Naive B cell (primary cell): ENCODE measurements at places on chromosomes 2 and 18. TPM values are rescaled to one million over a fixed set of nuclear protein-coding genes. Genes with fewer than 3 reads are reported as not detected.
A peak's percentile ranks its signal among the peaks of the same experiment; 100 is the strongest.

DNA sequence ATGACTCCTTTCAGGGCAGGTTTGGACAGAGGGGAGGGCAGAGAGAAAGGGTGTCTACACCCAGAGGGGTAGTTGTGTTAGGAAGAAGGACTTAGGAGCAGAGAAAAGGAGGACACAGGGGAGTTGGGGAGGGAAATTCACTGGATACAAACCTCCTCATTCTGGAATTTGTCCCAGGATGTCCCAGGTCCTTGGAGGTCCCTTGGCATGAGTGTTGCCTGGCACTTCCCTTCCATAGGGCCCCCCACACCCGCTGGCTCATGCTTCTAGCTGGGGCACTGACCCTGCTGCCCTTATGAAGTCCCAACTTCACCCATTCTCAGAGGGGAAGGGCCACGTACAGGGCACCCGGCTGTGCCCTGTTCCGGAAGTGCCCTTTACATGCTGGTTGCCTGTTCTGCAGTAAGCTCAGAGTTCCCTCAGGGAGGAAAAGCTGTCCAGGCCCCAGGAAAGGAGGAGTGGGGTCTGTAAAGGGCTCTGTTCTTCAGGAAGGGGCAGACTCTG, 93.6 kb upstream of the SMAD2 start:
- no peaks in the 10 kb centered on the region for H3K36me3 ChIP-seq
- H3K4me3 ChIP-seq: no peak overlapping the region
- H3K4me1 ChIP-seq: peaks cover 4% of the 10 kb centered on the region

DNA sequence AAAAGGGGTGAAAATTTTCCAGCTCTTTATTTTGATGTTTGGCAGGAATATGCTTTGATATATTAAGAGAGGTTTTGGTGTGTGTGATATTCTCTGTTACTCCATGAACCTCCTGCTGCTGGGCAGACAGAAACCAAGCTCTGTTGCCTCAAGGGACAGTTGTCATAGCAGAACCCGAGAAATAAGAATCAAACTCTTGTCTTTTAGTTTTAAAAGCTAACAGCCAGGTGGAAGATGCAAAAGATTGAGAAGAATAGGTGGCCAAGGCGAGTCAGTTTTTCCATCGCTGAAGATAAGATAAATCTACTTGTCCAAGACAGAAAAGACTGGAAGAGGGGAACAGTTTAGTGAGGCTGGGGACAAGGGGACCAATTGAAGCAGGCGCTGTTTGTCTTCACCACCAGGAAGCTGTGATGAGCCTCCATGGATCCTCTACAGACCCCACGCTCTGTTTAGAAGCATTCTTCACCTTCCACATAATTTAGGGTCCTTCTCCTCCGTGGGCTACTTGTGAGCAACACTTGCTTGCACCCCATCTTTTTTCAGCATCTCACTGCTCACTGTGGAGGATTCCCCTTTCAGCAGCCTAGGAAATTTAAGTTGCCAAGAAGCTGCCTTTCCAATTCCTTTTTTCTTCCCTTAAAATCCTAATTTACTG, 23.9 kb downstream of the PMAIP1 start:
- H3K4me3 ChIP-seq: no peak overlapping the region
- DNase-seq: no peak
- peaks cover 4% of the 10 kb centered on the region for H3K36me3 ChIP-seq
- peaks cover 15% of the 10 kb centered on the region for H3K4me1 ChIP-seq
- no peaks in the 10 kb centered on the region for H3K27me3 ChIP-seq

DNA sequence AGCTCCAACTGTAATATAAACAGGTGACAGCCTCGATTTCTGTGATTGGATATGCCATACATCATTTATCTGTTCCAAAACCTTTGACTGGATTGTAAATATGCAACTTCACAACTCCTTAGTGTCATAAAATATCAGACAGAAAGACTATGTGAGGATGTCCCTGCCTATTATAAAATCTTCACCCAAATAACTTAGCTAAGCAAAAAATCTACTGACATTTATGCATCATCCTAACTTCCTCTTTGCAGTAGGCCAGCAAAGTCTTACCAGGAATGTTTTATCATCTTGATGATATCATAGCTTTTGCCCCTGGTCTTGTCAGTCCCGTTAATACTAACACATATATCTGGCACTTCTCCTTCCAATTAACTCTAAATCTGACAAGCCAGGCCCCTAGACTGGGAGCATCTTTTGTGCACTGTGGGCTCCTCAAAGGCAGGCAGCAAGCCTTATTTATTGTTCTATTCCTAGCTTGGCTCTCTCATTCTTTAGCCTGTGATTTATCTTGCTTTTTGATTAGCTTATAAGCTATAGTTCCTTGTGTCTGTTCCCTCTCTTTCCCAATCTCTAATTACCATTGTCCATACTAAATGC, 356.5 kb upstream of the HNMT start:
- H3K4me1 ChIP-seq: no peaks in the 10 kb centered on the region
- H3K27ac ChIP-seq: no peak overlapping the region
- no peak for DNase-seq
- no peak overlapping the region for H3K4me3 ChIP-seq

- no peak overlapping the region for H3K27ac ChIP-seq
- H3K4me1 ChIP-seq: no peaks in the 10 kb centered on the region
- H3K4me3 ChIP-seq: no peak overlapping the region
- no peak for DNase-seq
- no peaks in the 10 kb centered on the region for H3K36me3 ChIP-seq
Measured at GRCh38 chr18:42165922-42166513, 211.0 kb downstream of the PIK3C3 start.

- H3K4me3 ChIP-seq: no peak overlapping the region
- no peaks in the 10 kb centered on the region for H3K4me1 ChIP-seq
- peaks cover 48% of the 10 kb centered on the region for H3K27me3 ChIP-seq
- no peaks in the 10 kb centered on the region for H3K36me3 ChIP-seq
- no peak overlapping the region for H3K27ac ChIP-seq
Measured at GRCh38 chr18:80196528-80197320, 50.6 kb downstream of the PARD6G start.

- peak overlapping the region; percentile 61 for H3K27ac ChIP-seq
- peaks cover 29% of the 10 kb centered on the region for H3K4me1 ChIP-seq
- peak overlapping the region; percentile 90 for H3K4me3 ChIP-seq
- H3K27me3 ChIP-seq: no peaks in the 10 kb centered on the region
- no peak for DNase-seq
Measured at GRCh38 chr18:46917803-46918600, 600 bp downstream of the KATNAL2 start.

DNA sequence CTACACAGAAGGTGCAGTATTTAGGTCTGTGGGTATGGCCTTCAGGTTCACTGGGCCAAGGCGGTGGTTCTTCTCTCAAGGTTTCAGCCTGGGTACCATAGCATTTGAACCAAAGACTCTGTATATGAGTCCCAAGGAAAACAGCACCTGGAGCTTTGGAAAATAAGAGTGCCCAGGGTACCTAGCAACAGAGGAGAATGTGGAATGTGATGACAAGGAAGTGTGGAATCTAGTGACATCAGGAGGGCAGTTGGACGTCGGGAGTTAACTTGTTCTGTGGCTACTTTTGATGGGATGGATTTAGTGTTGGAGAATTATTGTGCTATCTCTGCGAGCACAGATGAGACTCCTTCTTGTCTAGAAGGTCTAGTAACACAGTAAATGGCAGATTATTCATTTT, 201.2 kb downstream of the NOL4 start:
- no peak overlapping the region for H3K27ac ChIP-seq
- H3K4me1 ChIP-seq: no peaks in the 10 kb centered on the region
- H3K27me3 ChIP-seq: no peaks in the 10 kb centered on the region
- DNase-seq: no peak
- no peaks in the 10 kb centered on the region for H3K36me3 ChIP-seq

GRCh38 chr2:68185541-68186164, 28.0 kb downstream of the PNO1 start:
- peaks cover 25% of the 10 kb centered on the region for H3K4me1 ChIP-seq
- peaks cover 30% of the 10 kb centered on the region for H3K36me3 ChIP-seq
- peak; percentile 61 for DNase-seq
- H3K27me3 ChIP-seq: no peaks in the 10 kb centered on the region

DNA sequence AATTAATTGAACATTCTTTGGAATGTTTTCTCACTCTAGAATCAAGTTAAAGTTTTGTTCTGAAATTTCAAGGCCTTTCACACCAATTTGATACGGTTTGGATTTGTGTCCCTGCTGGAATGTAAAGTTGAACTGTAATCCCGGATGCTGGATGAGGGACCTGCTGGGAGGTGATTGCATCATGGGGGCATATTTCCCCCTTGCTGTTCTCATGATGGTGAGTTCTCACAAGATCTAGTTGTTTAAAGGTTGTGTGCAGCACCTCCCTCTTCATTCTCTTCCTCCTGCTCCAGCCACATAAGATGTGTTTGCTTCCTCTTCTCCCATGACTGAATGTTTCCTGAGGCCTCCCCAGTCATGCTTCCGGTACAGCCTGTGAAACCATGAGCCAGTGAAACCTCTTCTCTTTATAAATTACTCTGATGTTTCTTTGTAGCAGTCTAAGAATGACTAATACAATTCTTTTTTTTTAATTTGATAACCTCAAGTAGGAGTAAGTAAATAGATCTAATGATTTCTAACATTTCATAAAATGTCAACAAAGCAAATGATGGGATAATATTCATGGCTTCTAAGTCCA, 144.2 kb upstream of the CDH7 start:
- H3K27me3 ChIP-seq: no peaks in the 10 kb centered on the region
- H3K4me1 ChIP-seq: no peaks in the 10 kb centered on the region
- no peak for DNase-seq
- H3K4me3 ChIP-seq: no peak overlapping the region
- H3K36me3 ChIP-seq: no peaks in the 10 kb centered on the region

GRCh38 chr2:101474731-101475384, at the start of gene RFX8:
Gene RFX8 (minus strand): TSS chr2:101475112. CDS start chr2:101466848, 8,264 bp downstream.
- H3K27me3 ChIP-seq: peaks cover 34% of the 10 kb centered on the region
- peaks cover 3% of the 10 kb centered on the region for H3K4me1 ChIP-seq
- H3K36me3 ChIP-seq: no peaks in the 10 kb centered on the region
- peak; percentile 7 for DNase-seq
- peak within 1 kb of the TSS; percentile 80 for H3K4me3 ChIP-seq

DNA sequence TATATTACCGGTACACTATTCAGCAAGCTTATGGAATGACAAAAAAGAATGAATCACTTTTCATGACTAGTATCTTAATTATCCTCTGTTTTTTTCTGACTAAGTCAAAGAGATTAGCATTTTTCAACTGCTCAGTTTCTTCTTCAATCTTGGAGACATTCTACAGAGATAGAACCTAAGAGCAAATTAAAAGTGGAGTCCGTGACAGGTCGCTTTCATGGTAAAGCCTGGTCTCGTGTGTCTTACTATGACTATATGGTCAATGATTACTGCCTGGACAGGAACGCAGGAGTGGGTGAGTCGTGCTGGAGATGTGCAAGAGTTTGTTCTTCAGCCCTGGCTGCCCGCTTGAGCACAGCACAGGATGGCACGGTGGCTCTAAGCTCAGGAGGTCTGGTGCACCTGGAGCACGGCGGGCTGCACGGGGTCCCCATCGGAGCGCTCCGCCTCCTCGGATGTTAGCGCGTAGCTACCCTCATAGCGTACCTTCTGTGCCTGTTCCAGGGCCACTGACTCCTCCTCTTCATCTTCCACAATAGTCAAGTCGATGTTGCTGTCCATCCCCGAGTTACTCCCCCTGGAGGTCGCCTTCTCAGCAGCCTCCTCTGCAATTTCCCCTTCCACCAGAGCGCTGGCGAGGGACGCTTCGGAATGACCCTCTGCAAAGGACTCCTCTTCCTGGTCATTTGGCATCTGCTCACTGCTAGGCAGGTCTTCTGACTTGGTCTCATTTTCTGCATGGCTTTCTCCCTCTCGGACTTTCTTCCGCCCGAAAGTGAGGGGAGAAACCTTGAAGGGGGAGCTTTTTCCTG, 11.1 kb downstream of the CAVIN2 start:
- no peaks in the 10 kb centered on the region for H3K4me1 ChIP-seq
- H3K36me3 ChIP-seq: no peaks in the 10 kb centered on the region
- H3K4me3 ChIP-seq: no peak overlapping the region
- H3K27ac ChIP-seq: no peak overlapping the region
- no peak for DNase-seq
- H3K27me3 ChIP-seq: no peaks in the 10 kb centered on the region

GRCh38 chr2:181185421-181185820, 205.0 kb downstream of the UBE2E3 start:
- H3K4me1 ChIP-seq: peaks cover 20% of the 10 kb centered on the region
- H3K27me3 ChIP-seq: no peaks in the 10 kb centered on the region
- no peaks in the 10 kb centered on the region for H3K36me3 ChIP-seq

DNA sequence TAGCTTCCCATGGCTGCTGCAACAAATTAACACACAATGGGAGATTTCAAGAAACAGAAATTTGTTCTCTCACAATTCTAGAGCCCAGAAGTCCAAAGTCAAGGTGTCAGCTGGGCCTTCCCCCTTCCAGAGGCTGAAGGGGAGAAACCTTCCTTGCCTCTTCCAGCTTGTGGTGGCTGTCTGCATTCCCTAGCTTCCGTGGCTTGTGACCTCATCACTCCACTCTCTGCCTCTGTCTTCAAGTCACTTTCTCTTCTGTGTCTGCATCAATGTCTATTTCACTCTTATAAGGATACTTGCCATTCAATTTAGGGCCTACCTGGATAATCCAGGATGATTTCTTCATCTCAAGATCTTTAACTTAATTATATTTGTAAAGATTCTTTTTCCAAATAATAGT, 16.8 kb upstream of the SRBD1 start:
- H3K27me3 ChIP-seq: peaks cover 16% of the 10 kb centered on the region
- H3K4me1 ChIP-seq: no peaks in the 10 kb centered on the region
- no peak overlapping the region for H3K4me3 ChIP-seq
- peaks cover 4% of the 10 kb centered on the region for H3K36me3 ChIP-seq
- no peak overlapping the region for H3K27ac ChIP-seq

DNA sequence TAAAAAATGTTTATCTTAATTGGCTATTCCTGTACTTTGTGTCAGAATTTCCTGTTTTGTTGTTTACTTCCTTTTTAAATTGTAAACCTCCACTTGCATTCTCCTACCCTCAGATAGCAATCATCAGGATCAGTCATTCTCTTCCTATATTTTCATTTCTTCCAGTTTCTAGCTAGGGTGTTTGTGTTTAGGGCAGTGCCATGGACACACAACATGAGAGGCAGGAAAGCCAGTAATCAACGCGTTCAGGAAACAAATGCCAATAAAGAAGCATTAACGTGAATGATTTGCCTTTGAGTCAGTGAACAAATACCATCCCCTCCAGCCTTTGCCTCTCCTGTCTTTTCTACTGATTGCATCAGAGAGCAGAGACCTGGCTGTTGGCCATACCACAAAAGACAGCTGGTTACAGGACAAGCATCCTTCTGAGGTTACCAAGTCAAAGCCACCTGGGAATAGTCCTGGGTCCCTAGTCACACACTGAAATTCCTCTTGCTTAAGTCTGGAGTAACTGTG, 56.7 kb upstream of the FHL2 start:
- H3K4me1 ChIP-seq: no peaks in the 10 kb centered on the region
- no peaks in the 10 kb centered on the region for H3K36me3 ChIP-seq
- no peak for DNase-seq
- H3K27ac ChIP-seq: no peak overlapping the region
- H3K4me3 ChIP-seq: no peak overlapping the region

Gene KCNK3
- polyA plus RNA-seq: not detected

Gene CNDP1
- not detected for polyA plus RNA-seq

Gene MALT1
- polyA plus RNA-seq: 69.4 TPM

Gene RAB6C
- not detected for polyA plus RNA-seq

Gene C1QL2
- not detected for polyA plus RNA-seq

Gene TMEM87B
- 9.7 TPM for polyA plus RNA-seq

Gene SCYGR4
- polyA plus RNA-seq: not detected

Gene GREB1L
- 0.15 TPM for polyA plus RNA-seq

Gene ACMSD
- not detected for polyA plus RNA-seq
